ENCODE measurements at places on chromosomes 1 and 21.

- DNase-seq, result no peak
Observed at GRCh38 chr1:201248721-201249559, 34.4 kb upstream of the PKP1 start.

- peak; percentile 33 for DNase-seq
Observed at GRCh38 chr1:248872752-248873408, 14.0 kb upstream of the ZNF692 start.

DNA sequence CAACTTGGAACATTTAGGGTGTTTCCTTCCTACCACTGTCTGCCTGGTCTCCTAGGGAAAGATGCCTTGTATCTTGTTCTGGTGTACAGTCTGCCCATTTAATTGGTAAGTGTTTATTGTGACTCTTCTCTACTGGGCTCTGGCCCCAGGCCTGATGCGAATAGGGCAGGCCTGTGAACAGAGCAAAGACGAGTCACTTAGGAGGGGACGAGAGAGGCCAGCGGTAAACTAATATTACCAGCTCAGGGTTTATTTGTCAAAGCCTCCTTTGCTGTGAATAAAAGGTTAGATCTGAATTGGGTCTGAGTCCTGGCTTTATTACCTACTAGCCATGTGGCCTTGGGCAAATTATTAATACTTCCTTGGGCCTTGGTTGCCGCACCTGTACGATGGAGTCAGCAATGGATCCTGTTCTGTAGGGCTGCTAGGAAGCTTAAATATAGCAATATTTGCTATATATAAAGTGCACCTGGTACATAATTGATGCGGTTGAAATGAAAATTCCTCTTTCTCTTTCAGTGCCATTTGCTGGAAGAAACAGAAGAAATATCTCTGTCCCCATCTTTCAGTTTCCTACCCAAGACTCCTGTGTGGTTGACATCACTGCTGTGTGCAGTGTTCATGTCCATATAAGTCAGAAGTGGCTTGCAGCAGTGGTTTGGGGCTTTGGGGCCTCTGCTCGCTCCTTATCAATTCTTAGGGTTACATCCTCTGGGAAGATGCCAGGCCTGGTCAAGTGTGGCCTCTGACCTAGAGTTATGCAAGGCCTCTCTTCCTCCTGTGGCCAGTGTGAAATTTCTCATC lies 32.4 kb downstream of the MAPKAPK2 start:
- no peak for DNase-seq

GRCh38 chr1:43978551-43979260 lies at the start of gene B4GALT2:
B4GALT2 (plus strand) TSS chr1:43979210; CDS start chr1:43981161, 1,951 bp downstream.
- no peak for DNase-seq

- no peak for DNase-seq
Observed at GRCh38 chr1:98940069-98940721, 64.5 kb downstream of the PLPPR5 start.

DNA sequence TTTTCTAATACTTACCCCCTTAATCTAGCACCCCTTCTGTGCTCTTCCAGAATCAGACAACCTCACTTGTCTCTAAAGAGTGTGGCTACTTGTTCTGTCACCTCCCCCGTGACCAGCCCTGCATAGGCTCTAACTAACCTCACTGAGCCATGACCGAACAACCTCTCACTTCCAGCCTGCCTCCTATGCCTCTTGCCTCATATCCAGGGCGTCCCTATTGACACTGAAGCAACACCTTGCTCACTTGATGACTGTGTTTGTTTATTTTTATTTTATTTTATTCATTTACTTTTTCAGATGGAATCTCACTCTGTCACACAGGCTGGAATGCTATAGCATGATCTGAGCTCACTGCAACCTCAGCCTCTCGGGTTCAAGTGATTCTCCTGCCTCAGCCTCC lies 235.1 kb upstream of the B3GALT2 start:
- DNase-seq, result no peak

DNA sequence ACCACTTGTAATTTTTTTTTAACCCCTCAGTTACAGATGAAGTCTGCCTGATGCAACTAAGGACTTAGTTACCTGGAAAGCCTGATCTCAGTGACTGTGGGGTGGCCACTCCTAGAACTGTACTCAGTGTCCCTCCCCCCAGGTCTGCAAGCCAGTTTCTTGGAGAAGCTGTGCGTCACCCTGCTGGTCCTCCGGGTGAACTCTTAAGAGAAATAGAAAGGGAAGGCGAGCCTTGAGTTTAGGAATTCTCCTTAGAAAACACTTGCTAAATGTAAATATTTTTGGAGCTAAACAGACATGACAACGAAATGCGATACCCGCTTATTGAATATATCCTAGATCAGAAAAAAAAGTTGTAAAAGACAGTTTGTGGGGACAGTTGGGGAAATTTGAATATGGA lies 730 bp downstream of the SLC16A4 start:
- no peak for DNase-seq

DNA sequence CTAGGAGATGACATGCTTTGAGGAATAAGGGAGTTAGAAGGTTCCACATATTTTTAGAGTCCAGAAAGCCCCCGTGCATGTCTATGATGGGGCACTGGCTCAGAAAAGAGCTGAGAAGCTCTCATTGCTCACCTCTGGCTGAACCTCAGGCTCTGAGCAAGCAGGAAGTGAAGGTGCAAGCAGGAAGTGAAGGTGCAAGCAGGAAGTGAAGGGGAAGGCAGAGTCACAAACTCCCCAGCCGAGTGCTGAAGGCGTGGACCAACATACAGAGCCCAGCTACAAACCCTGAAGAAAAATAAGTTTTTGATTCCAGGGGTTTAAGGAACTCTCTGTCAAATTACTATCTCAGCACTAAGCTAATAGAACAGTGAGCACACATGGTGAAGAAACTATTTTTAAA lies 7.0 kb downstream of the KRTAP10-8 start:
- DNase-seq, result no peak

- DNase-seq, result no peak
Observed at GRCh38 chr1:81894867-81895266, 94.1 kb downstream of the ADGRL2 start.

- DNase-seq, result peak; percentile 34
Observed at GRCh38 chr1:32334864-32335534, 1.0 kb downstream of the MARCKSL1 start.

GRCh38 chr1:17023573-17023972 lies 11.8 kb upstream of the ATP13A2 start:
- no peak for DNase-seq

- no peak for DNase-seq
Observed at GRCh38 chr1:23979387-23979880, 693 bp downstream of the SRSF10 start.

GRCh38 chr1:67947114-67947513 lies 103.3 kb downstream of the DIRAS3 start:
- no peak for DNase-seq

DNA sequence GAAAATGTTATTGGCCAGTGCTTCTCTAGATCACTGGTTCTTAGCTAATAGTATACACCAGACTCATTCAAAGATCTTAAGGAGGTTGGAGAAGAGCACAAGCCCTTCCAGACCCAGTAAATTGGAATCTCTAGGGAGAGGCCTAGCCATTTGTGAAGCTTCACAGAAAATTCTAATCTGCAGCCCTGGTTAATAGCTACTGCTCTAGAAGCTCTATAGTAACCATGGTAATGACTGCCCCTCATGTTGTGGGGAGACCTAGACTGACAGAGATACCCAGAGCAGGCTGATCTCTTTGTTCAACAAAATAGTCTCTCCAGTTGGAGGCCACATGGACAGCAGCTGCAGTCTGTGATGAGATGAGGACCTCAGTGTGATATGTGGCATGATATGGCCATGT lies 31.7 kb downstream of the ARID1A start:
- no peak for DNase-seq

DNA sequence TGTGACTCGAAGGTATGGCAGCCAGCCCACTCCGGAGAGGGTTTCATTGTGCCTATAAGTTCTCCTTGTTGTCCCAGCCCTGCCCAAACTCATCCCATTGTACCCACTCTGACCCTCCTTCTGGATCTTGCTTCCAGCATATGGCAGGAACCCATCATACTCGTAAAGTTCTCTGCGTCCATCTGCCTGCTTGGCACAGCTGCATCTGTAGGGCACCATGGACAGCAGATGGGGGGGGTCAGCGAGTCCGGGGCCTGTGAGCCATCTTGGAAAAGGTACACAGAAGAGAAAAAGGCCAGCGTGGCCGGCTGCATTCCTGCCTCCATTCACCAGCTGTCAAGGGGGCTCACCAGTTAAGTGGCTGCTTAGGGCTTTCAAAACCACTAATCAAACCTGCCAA lies 94.9 kb upstream of the IGSF21 start:
- no peak for DNase-seq

DNA sequence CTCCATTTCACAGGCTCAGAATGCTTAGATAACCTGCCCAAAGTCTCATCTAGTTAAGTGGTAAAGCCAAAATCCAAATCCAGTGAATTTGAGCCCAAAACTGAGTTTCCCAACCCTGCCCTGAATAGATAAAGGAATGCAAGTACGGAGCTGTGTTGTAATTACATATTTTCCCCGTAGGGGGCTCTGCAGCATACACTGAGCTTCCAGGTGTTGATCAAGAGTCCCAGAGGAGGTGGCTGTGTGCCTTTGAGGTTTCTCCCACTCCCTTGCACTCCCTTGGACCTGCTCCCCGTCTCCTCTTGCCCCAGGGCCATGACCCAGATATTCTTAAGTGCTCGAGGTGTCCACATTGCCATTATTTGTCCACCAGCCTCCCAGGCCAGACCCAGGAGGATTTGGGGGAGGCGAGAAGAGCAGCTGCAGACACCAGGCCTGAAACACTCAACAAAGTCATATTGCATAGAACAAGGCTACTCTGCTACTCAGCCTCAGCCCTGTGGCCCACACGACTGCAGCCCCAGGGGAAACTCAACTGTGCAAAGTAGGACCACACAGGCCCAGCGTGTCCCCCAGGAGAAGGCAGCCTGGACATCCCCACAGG lies 18.4 kb upstream of the LY9 start:
- no peak for DNase-seq

GRCh38 chr1:197065559-197065958 lies 1.5 kb downstream of the F13B start:
- no peak for DNase-seq

GRCh38 chr21:14737922-14738321 lies 191.8 kb upstream of the SAMSN1 start:
- no peak for DNase-seq

DNA sequence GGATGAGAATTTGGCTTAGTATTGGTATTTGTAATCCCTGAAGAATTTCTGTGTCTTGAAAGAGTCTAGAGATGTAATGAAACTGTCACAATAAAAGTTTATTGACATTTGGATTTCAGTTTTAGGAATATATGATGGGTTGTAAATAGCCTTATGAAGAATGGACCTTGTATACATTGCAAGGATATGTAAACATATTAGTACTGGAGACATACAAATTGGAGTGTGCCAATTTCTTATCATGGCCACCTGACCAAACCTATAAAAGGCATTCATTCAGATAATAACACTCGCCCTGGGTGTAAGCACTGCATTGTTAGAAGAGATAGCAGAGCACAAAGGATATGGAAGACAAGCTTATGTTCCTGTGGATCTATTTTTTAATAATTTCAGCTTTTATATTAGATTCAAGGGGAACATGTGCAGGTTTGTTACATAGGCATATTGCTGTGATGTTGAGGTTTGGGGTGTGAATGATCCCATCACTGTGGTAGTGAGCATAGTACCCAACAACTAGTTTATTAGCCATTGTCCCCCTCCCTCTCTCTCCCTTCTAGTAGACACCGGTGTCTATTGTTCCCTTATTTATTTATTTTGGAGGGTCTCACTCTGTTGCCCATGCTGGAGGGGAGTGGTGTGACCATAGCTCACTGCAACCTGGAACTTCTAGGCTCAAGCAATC lies 8.6 kb downstream of the S1PR1 start:
- no peak for DNase-seq

DNA sequence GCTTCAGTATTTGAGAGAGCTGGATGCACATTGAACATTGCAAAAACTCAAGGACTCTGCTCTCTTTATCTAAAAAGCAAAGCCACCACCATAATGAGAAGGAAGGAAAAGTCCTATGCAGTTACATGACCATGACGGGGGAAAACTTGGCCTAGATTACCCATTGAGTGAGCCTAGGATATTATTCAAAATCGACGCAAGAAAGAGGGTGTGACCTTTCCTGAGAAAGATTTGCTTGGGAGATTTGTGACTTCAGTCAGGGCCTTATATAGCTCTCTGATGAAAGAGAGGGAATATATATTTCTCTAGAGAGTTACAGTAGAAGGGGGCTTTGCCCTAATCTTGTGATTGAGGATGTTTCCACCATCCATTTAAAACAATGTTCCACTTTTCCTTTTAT lies 153.0 kb upstream of the DPYD start:
- DNase-seq, result no peak

DNA sequence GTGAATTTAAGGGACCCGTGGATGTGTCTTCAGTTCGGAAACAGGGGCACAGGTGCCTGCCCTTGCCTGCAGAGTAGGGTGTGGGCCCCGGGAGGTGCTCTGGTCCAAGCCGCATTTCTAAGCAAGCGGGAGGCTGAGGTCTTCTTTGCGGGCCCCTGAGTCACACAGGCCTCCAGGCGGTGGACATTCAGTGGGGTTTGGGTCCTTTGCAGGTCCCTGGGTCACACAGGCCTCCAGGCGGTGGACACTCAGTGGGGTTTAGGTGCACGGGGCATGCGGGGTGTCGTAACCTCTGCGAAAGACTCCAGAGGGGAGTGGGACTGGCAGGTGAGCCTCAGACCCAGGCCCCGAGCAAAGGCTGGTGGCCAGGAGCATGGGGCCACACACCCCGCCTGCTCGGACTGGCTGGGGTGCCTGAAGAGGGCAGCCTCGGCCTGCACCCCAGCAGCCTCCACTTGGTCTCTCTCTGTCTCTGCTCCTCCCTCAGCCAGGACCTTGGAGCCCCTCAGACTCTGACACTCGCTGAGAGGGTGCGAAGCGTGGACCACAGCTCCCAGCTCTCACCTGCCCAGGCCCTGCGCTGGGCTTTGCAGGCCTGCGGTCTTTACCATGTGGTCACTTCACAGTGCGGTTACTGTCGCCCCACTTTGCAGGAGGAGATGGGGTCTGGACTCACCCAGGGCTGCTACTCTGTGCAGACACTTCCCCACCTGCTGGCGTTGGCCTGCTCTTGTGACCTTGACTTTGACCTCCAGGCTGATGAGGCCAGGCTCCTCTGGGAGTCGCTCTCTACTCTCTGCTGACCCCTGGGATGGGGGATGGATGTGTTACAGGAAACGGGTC lies 6.0 kb upstream of the AGPAT3 start:
- no peak for DNase-seq

- DNase-seq, result no peak
Observed at GRCh38 chr1:165849353-165850133, 22.1 kb downstream of the UCK2 start.

GRCh38 chr1:118978914-118979701 lies 9.0 kb downstream of the TBX15 start:
- no peak for DNase-seq

All from stimulated activated CD8-positive, alpha-beta memory T cell treated with anti-CD3 and anti-CD28 coated beads, Interleukin-7, amount 100 ng/mL, for 48 hours (primary cell).